ENCODE measurements at places on chromosomes 5 and 9.
A peak's percentile ranks its signal among the peaks of the same experiment; 100 is the strongest.

GRCh38 chr5:80125022-80125961 is 90.1 kb downstream of the THBS4 start:
- no peak for DNase-seq

GRCh38 chr5:126143622-126144021 is 279.6 kb upstream of the GRAMD2B start:
- no peak for DNase-seq

DNA sequence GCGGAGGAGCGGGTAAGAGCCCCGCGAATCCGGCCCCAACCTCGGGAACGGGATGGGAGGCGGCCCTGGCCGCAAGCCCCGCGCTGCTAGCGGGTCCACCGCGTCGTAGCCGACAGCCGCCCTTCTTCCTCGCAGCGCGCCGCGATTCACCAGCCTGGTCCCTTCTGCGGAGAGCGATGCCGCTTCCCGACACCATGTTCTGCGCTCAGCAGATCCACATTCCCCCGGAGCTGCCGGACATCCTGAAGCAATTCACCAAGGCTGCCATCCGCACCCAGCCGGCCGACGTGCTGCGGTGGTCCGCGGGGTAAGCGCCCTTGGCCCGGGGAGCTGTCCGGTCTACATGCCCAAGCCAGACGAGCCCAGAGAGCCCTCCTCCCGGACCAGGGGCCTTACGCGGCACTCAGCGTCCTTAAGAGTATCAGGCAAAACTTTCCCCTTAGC is 335 bp downstream of the ROPN1L start:
- DNase-seq = no peak

DNA sequence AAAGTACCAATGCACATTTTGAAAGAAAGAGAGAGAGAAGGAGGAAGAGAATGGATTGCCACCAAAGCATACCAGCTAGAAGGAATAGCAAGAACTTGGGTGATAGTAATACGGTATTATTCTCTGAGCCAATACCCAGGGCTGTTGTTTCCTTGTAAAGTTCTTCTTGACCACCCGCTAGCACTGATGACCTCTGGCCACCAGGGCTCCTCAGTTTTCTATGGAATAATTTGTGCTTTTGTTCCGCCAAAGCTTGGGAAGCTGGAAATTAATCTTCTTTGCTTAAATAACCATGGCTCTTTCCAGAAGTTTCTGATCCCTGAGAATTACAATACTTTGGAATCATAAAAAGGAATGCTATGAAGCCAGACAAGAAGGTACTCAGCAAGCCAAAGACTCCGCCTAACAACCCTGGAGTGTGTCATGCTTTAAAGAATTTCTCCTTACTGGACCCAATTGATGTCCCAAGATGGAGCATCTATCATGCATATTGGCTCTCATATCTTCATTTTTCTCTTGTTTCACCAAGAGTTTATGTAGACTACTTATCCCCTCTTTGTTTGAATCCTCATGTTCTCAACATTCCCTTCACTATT is 29.8 kb downstream of the OR2K2 start:
- no peak for DNase-seq

GRCh38 chr5:44278469-44278868 is 110.8 kb downstream of the FGF10 start:
- no peak for DNase-seq

DNA sequence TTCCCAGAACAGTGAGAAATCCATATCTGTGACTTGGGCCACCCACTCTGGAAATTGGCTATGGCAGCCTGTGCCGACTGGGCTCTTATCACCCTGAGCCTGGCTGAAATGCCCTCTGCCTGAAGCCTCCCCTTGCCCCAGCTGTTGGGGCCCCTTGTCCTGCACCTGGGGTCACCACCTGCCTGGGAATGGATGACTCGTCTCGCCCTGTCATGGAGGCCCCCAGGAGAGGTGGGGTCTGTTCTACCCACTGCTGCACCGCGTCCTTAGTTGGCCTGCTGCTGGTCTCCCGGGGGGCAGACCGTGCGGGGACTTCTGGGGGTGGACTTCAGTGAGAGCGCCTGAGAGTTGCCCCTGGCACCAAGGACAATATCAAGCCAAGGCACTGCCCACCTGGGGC is 46.6 kb upstream of the COL5A1 start:
- peak; percentile 22 for DNase-seq

- DNase-seq = no peak
These were observed 172.6 kb upstream of the CDH12 start for GRCh38 chr5:23025629-23026233.

DNA sequence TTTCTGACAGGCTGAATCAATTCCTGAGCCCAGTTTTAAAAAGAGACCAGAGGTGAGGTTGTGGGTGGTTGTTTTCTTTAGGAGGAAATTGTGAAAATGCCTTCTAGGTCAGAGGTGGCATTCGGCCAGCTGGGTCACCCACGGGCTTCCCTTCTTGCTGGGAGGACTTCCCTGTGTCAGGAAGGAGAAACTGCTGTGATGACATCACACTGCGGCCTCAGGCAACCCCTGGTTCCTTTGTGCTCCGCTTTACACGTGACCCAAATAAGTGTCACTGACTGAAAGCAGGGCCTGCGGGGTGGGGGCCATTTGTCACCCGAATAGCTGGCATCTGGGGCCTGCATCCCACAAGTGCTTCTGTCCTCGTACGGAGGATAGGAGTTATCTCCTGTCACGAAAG is 39.7 kb downstream of the FABP6 start:
- no peak for DNase-seq

- DNase-seq = no peak
These were observed 311.5 kb upstream of the DAP start for GRCh38 chr5:11072568-11072967.

DNA sequence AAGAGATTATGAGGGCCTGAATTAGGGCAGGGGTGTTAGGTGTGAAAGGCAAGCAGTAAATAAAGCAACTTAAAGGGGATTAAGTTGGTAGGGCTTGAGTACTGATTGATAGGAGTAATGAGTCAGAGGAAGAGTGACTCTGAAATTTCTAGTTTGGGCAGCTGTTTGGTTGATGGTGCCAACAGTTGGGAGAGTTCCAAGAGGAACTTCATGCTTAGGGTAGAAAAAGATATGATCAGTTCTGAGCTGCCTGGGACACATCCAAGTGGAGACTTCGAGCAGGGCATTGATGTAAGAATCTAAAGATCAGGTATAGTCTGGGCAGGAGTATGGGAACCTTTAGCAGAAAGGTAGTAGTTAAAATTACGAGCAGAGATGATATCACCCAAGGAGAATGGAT is 10.2 kb downstream of the MAMDC2 start:
- no peak for DNase-seq

DNA sequence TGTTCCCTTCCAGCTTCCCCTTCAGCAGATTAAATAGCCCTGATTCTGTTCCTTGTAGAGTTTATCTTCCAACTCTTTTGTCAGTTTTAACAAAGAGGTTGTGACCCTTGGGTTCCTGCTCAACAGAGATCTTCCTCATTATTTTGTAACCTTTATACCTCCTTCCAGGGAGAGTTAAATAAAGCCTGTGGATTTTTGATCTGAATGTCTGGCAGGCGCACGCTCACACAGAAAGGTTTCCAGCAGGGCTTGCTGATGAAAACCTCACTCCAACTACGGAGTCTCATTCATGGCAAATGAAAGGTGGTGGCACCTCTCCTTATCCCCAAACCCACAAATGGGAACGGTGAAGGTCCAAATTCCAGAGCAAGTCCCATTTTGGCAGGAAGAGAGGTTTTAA is 129.0 kb downstream of the SREK1 start:
- no peak for DNase-seq

DNA sequence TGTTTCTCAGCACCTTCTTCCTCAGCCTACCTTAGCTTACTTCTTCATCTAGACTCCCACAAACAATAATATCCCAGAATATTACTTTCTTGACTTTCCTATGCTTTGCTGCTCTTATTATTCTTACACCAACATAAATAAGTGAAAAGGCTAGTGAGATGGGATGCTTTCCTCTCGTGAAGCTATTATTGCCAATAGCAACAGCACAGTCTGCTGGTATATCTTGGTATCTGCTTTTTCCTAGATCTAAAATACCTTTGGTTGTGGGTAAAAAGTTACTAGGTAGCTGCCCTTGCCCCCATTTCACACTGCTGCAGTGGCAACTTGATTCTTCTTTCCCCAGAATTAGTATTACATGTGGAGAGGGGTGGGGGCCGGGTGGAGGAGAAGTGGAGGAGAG is 26.1 kb upstream of the GLIPR2 start:
- DNase-seq = no peak

- no peak for DNase-seq
These were observed 91.8 kb upstream of the FER start for GRCh38 chr5:108655750-108656450.

DNA sequence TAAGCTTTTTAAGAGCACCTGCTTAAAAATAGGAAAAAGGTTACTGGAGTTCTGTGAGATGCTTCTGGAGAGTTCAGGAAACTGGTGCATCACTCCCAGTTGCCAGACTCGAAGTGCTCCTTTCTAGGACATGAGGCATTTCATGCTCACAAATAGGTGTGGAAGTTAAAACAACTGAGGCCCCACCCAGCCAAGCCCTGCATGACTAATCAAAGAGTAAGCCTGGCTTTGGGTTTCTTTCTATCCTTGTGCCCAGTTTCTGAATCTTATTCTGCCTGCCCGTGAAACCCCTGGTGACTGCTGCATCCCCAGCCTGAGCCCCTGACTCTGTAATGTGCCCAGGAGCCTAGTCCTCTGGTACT is 7.7 kb downstream of the SPINK9 start:
- no peak for DNase-seq

- DNase-seq = no peak
These were observed 335.6 kb downstream of the BRINP1 start for GRCh38 chr9:119033596-119033995.

DNA sequence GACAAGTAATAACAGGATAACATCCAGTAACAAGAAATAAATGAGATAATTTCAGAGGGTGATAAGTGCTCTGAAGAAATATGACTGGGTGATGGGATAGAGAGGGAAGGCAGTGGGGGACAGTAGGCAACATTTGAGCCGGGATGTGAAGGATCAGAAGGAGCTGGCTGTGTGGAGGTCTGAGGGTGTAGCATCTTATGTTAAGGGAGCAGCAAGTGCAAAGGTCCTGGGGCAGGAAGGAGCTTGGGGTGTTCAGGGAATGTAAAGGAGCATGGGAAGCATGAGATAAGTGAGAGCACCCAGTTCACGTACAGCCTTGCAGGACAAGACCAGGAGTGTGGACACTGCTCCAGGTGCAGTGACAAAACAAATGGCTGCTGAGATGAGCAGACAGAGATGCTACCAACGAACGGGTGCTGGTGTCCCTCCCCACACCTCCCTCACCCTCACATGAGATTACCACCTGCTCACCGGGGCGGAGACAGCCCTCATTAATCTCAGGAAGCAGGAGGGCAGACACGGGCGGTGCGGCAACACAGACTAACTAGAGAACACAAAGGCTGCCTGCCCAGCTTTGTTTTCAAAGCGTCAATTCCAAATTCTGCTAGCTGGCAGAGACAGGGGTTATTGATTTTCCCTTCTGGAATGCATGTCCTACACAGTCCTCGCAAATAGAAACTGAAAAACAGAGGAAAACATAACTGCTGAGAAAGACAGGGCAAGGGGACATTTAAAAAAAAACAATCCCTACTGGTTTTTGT is 298.1 kb upstream of the PANK3 start:
- no peak for DNase-seq

DNA sequence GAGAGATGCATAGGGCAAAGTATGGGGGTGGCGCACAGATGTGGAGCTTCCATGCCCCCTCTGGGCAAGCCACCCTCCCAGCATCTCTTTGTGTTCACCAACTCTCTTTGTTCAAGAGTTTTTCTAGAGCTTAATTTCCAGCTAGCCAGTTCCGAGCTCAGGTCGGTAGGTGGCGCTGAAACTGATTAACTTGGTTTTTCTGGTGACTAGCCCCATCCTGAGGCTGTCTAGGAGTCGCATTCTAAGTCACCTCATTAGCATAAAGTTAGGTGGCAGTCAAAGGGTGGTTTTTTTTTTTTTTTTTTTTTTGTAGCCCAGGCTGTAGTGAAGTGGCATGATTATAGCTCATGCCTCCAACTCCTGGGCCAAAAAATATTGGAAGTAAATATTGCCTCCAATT is 476.4 kb downstream of the KDM4C start:
- DNase-seq = peak; percentile 84

DNA sequence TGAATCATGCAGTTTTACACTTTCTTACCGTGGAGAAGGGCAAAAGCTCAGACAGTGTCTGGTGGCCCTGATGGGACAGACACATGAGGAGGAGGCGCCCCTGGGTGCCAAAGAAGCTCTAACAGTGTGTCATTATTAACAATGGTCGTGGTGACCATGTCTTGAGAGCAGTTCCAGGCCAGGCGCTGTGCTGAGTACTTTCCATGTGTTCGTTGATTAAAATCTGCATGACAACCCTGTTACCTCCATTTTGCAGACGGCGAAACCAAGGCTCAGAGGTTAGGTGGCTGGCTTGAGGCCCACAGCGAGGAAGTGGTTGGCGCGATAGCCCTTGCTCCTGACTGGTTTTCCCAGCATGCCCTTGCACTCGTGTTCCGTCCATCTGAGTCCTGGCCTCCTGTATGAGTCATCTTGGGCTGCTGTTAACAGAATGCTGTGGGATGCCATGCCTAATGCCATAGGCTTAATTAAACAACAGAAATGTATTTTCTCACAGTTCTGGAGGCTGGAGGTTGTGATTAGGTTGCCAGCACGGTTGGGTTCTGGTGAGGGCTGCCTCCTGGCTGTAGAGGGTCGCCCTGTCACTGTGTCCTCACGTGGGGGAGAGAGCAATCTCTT is 92.0 kb downstream of the AMBP start:
- no peak for DNase-seq

DNA sequence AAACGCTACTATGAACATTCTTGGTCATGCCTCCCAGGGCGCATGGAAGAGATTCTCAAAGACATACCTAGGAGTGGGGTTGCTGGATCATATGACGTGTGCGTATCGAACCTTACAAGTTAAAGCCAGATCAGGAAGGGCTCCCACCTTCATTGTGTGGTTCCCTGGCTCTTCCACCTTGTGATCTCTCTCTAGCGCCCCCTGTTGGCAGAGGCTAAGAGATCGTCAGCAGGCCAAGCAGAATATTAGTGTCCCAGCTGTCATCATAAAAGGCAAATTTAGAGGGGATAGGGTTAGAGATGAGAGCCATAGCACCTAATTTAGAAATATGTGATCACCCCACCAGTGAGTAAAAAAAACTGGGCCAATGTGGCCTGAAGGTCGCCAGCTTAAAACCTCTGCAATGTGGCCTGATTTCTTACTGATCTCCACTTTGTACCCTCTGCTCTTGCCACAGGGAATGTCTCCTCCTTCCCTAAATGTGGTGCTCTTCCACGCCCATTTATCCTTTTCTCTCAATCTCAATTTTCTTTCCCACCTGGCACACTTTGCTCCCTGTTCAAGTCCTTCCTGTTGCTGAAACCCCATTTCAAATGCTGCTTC is 91.7 kb upstream of the SHB start:
- peak; percentile 78 for DNase-seq

- DNase-seq = no peak
These were observed 152.5 kb downstream of the RNF180 start for GRCh38 chr5:64318175-64318574.

- DNase-seq = no peak
These were observed 64.4 kb downstream of the PPARGC1B start for GRCh38 chr5:149794487-149794971.

GRCh38 chr5:98573834-98574320 is 199.6 kb upstream of the RGMB start:
- DNase-seq = no peak

GRCh38 chr9:132026932-132027585 is 52.6 kb downstream of the MED27 start:
- DNase-seq = peak; percentile 41

GRCh38 chr9:135907431-135908092 is at the start of gene CAMSAP1:
CAMSAP1 (minus strand) TSS chr9:135907546; CDS start chr9:135907159, 387 bp downstream.
- peak; percentile 94 for DNase-seq

- no peak for DNase-seq
These were observed 11.1 kb downstream of the CCDC187 start for GRCh38 chr9:136292591-136293448.
